ENCODE measurements at places on chromosomes 7 and 10.

DNA sequence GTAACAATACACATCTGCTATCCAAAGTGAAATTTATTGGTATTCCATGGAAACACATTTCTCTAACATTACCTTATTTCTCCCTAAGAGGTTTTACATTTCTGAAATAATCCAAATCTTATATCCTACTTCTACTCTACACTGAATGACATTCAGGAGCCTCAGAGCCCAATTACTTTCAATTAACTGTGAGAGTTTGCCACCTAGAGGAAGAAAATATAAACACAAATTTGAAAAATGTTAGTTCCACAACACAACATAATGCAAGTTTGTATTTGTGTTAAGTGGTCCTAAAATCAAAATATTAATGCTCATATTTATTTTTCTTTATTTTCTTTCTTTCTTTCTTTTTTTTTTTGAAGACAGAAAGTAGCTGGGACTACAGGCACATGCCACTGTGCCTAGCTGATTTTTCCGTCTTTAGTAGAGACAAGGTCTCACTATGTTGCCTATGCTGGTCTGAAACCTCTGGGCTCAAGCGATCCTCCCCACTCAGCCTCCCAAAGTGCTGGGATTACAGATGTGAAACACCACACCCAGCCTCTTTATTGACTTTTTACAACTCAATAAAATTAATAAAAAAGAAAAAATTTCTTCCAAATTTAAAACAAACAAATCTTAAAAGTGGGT is 46.0 kb downstream of the ATAD1 start:
- peak; percentile 14 for DNase-seq

GRCh38 chr7:2758673-2759616 is 70.9 kb downstream of the AMZ1 start:
- no peak for DNase-seq

- DNase-seq, result no peak
These were observed 236.5 kb downstream of the ARL4A start for GRCh38 chr7:12923971-12924370.

GRCh38 chr7:77745746-77746145 is 49.5 kb downstream of the RSBN1L start:
- no peak for DNase-seq
